ENCODE measurements at places on chromosomes 4 and X.

DNA sequence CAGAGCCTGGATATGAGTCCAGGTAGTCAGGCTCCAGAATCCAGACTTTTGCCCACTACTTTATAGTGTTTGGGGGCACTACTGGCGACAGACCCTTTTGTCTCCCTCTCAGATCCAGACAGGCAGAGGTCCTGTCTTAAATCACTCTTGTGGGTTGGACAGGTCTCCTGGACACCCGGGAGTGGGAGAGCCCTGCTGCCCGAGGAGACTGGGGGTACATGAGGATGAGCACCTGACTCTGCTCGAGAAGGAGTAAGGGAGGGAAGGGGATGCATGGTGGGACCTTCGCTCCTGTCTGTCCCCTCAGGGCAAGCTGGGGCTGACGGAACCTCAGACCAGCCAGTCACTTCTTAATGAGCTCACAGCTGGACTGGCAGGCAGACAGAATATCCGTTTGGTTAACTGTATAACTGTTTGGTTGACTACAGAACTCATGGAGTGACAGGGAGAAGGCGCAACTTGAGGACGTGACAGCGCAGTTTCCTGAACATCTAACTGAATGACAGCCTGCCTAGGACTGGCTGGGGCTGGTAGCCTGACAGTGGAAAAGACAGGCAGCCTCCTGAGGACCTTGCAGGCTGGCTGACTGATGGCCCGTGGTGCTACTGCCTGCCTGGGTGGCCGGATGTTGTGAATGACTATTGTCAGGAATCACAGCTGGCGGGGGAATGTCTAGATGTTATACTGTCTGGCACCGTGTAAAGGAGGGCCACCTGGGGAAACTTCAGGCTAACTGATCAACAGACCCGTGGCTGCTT lies 1.6 kb upstream of the SUV39H1 start:
- DNase-seq = no peak

- DNase-seq = no peak
Observed at GRCh38 chr4:70239884-70240591, 2.4 kb upstream of the CSN3 start.

GRCh38 chr4:188082796-188083195 lies 26.6 kb downstream of the TRIML2 start:
- no peak for DNase-seq

DNA sequence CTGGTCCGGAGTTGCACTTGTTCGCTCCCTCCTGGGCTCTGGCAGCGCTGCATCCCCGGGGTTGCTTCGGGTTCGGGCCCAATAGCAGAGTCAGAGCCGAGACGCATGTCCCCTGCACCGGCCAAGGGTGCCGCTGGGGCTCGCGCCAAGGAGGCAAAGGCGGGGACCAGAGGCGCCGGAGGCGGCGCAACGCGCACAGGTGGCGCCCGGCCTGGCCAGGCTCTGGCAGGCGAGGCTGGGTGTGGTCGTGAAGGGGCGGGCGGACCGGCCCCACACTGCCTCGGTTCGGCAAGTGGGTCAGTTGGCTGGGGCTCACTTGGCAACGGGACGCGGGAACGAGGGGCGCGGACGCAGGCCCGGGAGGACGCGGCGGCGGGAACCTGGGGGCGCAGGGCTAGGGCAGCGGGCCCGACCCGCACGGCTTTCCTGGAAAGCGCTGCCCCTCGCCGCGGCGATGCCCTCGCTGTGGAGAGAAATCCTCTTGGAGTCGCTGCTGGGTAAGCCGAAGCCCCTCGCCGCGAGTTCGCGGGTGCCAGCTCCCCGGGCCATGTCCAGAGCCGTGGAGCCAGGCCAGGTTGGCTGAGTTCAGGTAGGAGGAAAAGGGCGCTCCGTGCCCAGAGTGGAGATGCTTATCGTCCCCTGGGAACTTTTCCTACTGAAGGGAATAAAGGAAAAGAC lies at the start of gene CWH43:
CWH43 (plus strand) TSS at position 300 of the 678 bp plus-strand sequence; CDS start at position 455, 155 bp downstream.
- no peak for DNase-seq

DNA sequence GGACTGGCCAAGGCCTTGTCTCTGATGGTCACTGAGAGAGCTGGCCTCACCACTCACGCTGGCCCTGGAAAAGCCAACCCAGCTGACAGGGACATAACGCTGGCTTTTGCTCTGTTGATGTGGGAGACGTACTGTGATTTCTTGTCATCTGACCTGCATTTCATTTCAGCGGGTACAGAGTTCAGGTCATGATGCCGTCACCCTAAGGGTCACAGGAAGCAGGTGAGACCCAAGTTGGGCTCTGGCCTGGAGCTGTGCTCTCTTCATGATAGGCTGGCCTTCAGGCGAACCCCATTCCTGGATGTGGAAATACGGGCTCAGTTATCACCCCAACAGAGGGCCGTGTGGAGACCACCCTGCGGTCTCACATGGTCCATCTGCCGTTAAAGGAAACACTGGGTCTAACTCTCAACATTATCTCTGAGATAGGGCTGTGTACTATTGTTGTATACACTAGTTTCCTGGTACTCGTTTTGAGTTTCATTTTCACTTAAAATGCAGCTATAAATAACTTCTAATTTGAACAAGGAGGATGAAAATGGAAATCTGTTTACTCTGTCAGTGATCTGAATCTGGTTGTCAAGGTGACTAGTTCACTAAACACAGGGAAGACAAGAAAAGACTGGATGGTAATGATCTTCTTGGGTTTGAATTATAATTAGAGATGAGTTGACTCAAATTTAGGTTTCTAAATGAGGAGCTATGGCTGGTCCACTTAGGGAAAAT lies 89.1 kb downstream of the TBC1D9 start:
- DNase-seq = no peak
